ENCODE measurements at places on chromosomes 6 and 20.

DNA sequence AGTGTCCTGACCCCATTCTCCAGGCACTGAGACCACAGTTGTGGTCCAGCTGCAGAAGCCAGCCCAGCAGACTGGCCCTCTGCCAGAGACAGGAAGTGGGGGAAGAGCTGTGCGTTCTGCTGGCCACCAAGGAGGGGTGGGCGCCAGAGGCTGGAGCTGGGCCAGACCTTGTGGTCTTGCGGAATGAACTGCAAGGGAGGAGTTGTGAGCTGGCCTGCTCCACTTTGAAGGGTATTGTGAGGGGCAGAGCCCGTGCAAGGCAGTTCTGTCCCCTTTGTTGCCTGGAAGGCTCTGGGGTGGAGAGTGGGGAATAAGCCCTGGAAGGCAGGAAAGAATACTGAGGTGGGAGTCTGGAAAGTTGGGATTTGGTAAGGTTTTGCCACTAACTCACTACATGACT, 3.6 kb upstream of the MDFI start:
- DNase-seq: no peak

- no peak for DNase-seq
Observed at GRCh38 chr6:91708534-91708933, 1121.7 kb upstream of the MAP3K7 start.

DNA sequence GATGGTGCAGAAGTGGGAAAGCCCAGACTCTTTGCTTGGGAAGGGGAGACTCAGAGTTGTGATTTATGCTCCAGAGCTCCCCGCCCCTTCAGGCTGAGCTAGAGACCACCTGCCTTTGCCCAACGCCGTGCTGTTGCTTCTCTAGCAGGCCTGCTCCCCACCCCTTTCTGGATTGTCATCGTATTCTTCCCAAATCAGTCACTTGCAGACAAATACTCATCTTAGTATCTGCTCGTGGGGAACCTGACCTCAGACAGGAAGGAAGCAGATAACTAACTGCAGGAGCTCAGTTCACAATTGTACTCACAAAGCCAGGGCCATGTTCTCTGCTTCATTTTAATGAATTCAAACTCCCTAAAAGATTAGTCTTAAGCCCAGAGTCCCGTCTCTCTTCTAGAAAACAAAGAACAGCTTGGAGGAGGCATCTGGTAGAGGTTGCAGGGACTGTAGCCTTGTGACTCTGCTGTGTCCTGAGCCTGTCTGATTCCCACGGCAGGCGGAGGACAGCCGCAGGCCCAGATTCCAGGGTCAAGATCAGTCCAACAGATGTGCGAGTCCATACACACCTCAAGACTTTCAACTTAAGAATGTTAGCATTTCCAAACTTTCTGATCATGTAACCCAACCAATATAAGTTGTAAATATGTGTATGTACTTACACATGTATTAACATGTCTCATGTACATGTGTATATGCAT, 57.2 kb upstream of the GGTLC1 start:
- DNase-seq: peak; percentile 5

GRCh38 chr20:61044499-61044898, 207.6 kb upstream of the CDH4 start:
- no peak for DNase-seq

GRCh38 chr20:33863440-33864323, 52.5 kb downstream of the CHMP4B start:
- DNase-seq: no peak

DNA sequence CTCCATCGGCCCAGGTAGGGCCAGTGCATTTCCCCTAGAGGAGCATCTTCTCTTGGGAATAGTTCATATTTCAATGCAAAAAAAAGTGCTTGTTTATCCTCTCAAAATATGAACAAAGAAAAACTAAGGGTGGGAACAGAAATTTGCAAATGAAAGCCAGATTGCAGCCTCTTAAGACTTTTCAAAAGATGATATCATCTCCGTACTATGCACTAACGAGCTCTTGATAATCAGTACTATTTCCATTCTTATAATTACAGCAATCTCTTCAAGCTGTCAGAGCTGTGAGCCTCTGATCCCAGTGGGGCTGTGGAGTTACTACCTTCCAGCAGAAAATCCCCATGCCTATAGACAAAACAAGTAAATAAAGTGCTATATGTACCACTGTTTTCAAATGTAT, 77.1 kb downstream of the SOD2 start:
- DNase-seq: no peak

GRCh38 chr6:106885679-106886078, 88.8 kb downstream of the CD24 start:
- DNase-seq: no peak
